ENCODE measurements at places on chromosomes 4 and X.

DNA sequence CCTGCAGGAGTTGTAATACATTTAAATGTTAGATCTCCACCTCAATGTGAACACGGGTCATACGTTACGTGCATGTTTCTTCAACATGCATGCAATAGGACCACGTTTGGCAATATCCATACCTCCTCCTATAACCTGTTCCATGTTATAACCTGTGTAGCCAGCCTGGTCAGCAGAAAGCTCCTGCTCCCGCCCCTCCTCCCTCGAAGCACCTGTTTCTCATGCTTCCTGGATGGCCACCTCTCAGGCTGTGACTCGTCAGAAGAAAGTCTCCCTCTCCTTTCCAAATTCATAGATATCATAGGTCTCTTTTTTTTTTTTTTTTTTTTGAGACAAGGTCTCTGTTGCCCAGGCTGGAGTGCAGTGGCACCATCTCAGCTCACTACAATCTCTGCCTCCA lies 96.5 kb downstream of the HMX1 start:
- no peak for DNase-seq

GRCh38 chrX:35016051-35016450 lies 73.5 kb downstream of the FAM47B start:
- DNase-seq, result no peak

DNA sequence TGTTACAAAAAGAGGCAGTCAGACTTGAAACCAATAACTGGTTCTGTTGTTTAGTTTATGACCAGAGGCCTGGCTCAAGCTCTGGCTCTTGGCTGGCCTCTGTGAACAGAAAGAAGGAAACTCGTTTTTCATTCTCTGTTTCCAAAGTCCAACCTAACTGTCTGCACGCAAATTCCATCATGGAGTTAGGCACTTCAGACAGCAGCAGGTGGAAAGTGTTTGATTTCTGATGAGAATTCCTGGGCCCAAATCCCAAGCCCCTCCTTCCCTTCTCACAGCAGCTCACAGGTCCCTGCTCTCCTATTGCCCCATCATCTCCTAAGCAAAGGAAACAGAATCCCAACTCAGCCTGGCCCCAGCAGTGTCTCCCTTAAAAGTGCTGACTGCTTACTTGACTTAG lies 42.8 kb upstream of the FGF16 start:
- DNase-seq, result no peak

GRCh38 chr4:40225497-40225896 lies 28.7 kb downstream of the RHOH start:
- no peak for DNase-seq

DNA sequence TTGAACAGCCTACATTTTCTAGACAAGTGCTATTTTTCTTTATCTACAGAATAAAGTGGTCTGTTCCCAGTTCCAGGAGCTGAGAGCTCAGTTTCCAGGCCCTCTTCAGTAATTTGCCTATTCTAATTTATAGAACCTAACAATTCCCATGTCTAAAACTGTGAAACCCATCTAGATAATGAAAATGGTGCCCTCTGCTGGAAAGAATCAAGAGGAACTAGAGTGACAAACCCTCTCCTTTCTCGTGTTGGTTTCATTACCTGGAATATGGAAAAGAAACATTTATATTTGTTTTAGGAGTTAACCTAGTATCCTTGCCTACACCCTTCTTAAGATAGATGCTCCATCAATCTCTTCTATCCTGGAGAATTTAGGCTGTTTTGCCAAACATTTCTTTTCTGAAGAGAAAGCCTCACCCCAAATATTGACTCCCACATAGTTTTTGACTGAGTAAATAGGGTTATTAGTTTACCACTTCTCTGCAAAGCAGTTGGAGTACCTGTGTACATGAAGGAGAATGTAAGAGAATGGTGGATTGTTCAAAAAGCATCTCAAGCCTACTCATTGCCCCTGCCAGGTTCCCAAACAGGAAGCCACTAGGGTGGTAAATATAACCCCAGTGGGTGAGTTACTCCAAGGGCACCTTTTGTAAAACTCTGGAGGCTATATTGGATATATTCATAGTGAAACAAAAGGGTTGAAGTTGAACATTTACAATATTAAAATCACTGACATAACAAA lies 121.6 kb downstream of the RASL11B start:
- DNase-seq, result peak; percentile 61

DNA sequence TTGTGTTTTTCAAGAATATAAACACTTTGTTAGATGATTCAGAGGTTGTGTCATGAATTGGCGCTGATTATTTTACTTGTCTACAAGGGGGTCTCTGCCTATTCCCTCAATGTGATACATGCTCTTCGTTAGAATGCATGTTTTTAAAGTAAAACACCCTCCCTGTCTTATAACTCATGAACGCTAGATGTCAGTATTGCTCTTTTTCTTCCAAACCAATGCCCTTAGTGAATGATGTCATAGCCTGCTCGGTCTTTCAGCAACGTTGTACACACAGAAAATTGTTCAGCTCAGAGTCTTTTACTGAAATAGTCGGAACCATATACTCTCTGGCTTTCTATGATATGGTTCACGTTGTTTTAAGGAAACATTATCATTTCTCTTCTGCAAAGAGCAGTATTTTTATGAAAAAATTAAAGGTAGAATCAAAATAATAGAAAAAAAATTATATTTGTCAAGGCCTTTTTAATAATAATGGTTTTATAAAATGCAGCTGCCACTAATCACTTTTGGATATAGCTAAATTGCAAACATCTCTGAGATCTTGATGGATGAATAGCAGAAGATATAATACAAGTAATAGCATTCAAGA lies 292.9 kb downstream of the TLL1 start:
- DNase-seq, result peak; percentile 78

GRCh38 chr4:79820427-79820826 lies 252.6 kb downstream of the ANTXR2 start:
- no peak for DNase-seq

GRCh38 chr4:182842759-182843390 lies 74.3 kb downstream of the DCTD start:
- DNase-seq, result no peak

DNA sequence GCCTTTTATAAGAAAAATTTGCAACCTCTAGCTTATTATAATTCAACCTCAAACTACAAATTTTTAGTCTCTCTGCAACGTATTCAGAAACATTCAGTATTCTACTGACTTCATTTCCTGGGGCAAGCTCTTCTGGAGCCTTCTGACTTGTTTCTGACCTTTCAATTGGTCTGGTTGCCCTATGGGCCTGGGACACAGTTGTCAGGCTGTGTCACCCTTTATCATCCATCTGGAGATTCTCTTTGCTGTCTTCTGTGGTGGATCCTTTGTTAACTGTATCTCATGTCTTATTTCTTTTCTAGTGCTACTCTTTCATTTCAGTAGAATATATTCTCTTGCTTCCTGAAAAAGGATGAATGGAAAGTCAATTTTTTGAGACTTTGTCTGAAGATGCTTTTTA lies 55.1 kb upstream of the PGRMC2 start:
- no peak for DNase-seq

DNA sequence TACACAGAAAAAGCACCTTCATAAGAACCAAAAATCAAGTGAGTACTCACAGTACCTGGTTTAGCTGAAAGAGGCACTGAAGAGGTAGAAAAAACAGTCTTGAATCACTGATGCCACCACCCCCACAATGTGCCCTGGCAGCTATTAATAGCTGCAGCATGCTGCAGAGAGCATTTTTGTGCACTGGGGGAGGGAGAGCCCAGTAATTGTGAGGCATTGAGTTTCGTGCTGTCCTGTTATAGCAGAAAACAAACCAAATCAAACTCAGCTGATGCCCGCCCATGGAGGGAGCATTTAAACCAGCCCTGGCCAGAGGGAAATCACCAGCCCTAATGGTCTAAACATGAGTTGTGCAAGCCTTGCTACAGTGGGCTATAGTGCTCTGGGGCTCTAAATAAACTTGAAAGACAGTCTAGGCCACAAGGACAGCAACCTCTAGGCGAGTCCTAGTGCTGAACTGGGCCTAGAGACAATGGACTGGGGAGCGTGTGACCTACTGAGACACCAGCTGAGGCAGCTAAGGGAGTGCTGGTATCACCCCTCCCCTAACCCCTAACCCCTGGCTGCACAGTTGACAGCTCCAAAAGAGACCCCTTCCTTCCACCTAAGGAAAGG lies 106.3 kb upstream of the TMLHE start:
- DNase-seq, result peak; percentile 3

- no peak for DNase-seq
Measured at GRCh38 chr4:170088716-170089115, 1.0 kb downstream of the AADAT start.

DNA sequence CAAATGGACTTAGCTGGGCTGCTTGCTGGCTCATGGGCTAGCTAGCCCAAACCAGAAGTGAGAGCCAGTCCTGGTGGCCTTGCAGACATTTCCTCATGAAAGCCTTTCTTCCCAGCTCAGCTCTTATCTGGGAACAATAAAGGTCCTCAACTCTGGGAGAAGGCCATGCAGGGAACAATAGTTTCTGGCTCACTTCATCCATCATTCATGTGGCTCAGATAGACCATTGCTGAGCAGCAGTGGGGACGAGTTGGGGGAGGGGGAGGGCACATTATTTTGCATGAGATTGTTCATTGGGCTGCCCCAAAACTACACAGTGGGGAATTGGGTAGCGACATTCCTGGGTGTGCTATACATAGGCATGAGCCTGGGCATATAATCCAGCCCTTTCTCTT lies 47.6 kb downstream of the NHSL2 start:
- DNase-seq, result no peak

GRCh38 chrX:141733371-141733770 lies 34.8 kb upstream of the SPANXD start:
- no peak for DNase-seq

GRCh38 chrX:290476-291166 lies 9.4 kb downstream of the PLCXD1 start:
- DNase-seq, result no peak

DNA sequence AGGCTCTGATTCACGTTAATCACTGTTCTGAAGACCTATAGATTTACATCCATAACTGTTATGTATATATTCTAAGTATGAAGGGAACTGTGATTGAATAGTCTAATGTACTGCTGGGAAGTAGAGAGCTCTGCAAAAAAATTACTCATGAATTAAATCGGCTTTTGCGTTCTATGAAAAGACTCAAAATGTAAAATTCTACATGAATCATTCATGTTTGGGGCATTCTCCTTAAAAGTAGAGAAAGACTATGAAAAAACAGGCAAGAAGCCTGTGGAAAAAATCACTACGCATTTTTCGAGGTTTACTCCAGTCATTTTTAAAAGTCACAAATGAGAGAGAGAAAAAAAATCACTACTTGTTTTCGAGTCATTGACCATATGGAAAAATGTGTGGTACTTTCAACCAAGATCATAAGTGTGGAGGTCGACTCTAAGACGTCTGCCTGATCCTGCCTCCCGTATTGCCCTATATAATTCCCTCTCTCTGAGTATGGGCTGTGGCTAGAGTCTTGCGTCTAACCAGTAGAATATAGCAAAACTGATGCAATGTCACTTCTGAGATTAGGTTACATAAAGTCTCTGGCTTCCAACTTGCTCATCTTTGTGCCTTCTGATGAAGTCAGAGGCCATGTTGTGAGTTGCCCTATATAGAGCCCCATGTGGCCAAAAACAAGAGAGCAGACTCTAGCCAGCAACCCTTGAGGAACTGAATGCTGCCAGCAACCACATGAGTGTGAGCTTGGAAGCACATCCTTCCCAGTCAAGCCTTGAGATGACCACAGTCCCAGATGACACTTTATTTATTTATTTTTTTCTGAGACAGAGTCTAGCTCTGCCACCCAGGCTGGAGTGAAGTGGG lies 32.1 kb upstream of the VEGFD start:
- DNase-seq, result no peak

DNA sequence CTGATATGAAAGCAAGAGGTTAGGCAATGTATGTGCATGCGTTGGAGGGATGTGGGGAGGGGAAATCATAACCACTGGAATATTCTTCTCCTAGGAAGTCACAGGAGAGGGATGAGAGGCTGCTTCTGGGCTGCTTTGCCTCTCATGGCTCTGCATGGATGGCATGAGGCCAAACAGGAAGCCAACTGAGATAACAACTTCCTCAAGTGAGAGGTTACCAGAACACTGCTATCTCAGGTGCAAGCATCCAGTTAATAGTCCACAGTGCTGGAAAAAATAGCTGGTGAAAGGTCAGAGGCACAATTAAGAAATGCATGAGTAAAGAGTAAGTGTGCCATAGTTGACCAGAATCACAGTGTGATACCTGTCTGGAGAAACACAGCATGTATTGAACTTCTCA lies 113.3 kb downstream of the ELOVL6 start:
- no peak for DNase-seq

DNA sequence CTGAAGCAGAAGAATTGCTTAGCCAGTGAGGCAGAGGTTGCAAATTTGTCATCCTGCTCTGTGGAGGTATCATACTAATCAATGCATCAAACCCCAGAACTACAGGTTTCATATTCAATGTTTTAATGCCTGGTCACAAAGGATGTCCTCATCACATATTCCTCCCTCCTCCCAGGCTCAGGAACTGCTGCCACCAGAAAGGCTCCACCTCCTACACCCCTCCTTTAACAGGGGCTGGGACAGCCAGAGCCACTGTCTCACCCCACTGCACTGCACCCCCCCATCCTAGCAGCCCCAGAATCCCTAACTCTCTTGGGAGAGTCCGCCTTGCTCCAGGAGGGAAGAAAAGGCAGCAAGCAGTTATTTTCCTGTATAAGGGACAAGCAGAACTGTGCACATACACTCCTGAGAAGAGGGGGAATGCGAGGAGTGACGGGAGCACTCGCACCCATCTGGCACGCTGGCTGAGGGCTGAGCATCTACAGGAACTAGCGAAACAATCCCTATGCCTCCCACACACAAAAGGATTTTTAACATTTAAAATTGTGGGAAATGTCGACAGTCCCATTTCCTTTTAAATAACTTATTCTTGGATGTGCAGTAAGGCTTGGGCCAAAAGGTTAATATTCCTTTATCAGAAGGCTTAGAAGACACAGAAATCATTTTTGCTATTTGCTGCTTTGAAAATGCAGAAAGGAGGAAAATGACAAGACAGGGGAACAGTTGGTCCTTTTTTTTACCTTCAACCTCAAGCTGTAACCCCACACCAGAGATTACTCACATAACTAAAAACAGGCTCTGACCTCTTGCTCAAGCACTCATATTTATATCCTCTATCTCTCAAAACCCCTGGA lies 27.8 kb downstream of the CD99L2 start:
- DNase-seq, result peak; percentile 16

GRCh38 chrX:40952855-40953254 lies 132.4 kb upstream of the USP9X start:
- peak; percentile 3 for DNase-seq

GRCh38 chr4:156968479-156968984 lies 3.1 kb downstream of the PDGFC start:
- peak; percentile 64 for DNase-seq

DNA sequence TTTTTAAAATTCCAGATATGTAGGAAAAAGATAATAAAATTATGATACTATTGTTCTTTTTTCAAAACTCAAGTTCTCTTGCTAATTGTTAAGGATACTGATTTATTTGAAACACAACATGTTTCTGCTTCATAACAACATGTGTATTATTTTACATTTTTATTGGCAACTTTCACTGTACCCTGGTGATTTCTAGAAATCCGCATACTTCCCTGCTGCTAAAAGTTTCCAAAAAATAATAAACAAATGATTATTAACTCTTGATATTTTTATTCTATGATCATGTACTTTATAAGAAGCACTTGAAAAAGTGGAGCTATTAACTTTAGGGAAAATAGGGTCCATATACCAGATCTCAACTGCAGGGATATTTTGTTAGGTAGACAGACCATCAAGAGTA lies 71.2 kb upstream of the HCCS start:
- DNase-seq, result no peak
